Thymus (tissue), 14 donors: ENCODE measurements at places on chromosomes 6 and 20. TPM values are rescaled to one million over a fixed set of nuclear protein-coding genes. Genes with fewer than 3 reads are reported as not detected.

DEFB113 gene
- not detected for polyA plus RNA-seq

MUC21 gene
- polyA plus RNA-seq = 0.27 TPM

SUPT3H gene
- polyA plus RNA-seq = 11.9 TPM

UNC5CL gene
- 5.8 TPM for polyA plus RNA-seq

ITPA gene
- 141 TPM for polyA plus RNA-seq
